Subcutaneous preadipocyte (primary cell): ENCODE measurements at places on chromosomes 4 and X. TPM values are rescaled to one million over a fixed set of nuclear protein-coding genes. Genes with fewer than 3 reads are reported as not detected.

The TEX13D gene
- not detected in 2 replicates for total RNA-seq

The KLB gene
- not detected in 2 replicates for total RNA-seq

The TLR10 gene
- total RNA-seq: under 0.01 TPM in 1 of 2 replicates, not detected in the other

The COL25A1 gene
- total RNA-seq: under 0.01 TPM in 1 of 2 replicates, not detected in the other

The LRCH2 gene
- total RNA-seq: 4.3 and 4.8 TPM in 2 replicates

The ITM2A gene
- total RNA-seq: 0.98 and 1.8 TPM in 2 replicates

The ERVMER34-1 gene
- 0.20 and 0.73 TPM in 2 replicates for total RNA-seq

The UGT2B10 gene
- total RNA-seq: not detected in 2 replicates

The SPARCL1 gene
- 1.1 TPM in 1 of 2 replicates, not detected in the other for total RNA-seq
